ENCODE measurements at places on chromosomes 5 and 9. TPM values are rescaled to one million over a fixed set of nuclear protein-coding genes. Genes with fewer than 3 reads are reported as not detected.
A peak's percentile ranks its signal among the peaks of the same experiment; 100 is the strongest.

DNA sequence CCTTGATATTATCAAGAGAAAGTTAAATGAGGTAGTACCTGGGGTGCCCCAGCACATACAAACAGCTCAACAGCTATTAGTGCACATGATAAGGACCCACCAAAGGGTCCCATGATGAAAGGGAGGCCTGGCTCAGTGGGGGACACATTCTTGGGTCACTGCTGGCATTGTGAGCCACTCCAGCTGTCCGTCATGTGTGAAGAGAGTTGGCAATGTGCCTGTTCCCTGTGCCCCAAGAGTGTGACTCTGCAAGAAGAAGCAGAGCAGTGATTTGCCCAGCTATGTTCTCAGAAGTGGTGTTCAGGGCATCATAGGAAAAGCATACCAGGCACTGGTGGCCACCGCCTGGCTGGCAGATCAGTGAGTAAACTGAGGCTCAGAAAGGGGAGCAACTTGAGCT lies 37.1 kb upstream of the TDRD7 start:
- peaks cover 5% of the 10 kb centered on the region for H3K27me3 ChIP-seq
- no peak overlapping the region for H3K4me3 ChIP-seq
- H3K36me3 ChIP-seq: peaks cover 13% of the 10 kb centered on the region

DNA sequence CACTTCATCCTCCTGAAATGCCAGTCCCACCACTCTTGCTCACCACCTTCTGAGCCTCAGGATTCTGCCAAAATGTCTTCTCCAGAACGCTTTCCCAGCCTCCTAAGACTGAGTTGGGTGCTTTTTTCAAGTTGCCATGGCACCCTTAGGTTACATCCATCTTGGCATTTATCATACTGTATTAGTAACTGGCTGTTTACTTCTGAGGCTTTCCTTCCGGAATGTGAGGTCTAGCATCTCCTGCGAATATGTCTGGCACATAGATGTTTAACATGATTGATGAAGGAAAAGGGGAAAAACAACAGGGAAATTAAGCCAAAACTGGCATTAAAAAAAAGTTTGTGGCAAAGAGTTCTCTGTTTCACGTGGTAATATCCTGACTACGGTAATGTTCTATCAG lies 24.9 kb downstream of the RNF130 start:
- peaks cover 16% of the 10 kb centered on the region for H3K4me1 ChIP-seq
- no peak for DNase-seq
- no peak overlapping the region for H3K27ac ChIP-seq
- H3K4me3 ChIP-seq: peak overlapping the region; percentile 25

GRCh38 chr5:146103594-146103993 lies 1.8 kb downstream of the PLAC8L1 start:
- no peaks in the 10 kb centered on the region for H3K27me3 ChIP-seq
- no peaks in the 10 kb centered on the region for H3K4me1 ChIP-seq
- no peak overlapping the region for H3K27ac ChIP-seq
- H3K4me3 ChIP-seq: no peak overlapping the region
- no peak for DNase-seq

- no peaks in the 10 kb centered on the region for H3K36me3 ChIP-seq
- H3K27ac ChIP-seq: no peak overlapping the region
- no peak for DNase-seq
- H3K4me3 ChIP-seq: no peak overlapping the region
- H3K27me3 ChIP-seq: peaks cover 9% of the 10 kb centered on the region
Observed at GRCh38 chr5:16952968-16953671, 17.0 kb upstream of the MYO10 start.

DNA sequence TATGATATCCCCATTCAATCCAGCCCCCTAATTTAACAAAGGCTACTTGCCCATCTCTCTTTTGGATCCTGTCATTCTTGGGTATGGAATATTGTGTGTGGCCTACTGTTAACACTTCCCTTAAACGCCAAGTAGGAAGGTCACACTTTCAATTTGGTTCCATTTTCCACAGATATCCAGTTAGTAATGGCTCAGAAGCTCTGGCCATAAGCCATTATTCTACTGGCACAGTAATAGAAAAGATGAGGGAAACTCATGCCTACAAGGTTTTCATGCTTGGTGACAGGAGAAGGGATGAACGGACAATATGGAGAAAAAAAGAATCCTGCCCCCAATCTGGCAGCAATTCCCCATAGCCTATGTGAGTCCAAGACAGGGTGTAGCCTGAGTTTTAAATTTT lies 227.6 kb downstream of the CRB2 start:
- no peak overlapping the region for H3K27ac ChIP-seq
- no peak for DNase-seq

- no peak for DNase-seq
- H3K27ac ChIP-seq: no peak overlapping the region
- H3K27me3 ChIP-seq: peaks cover 1% of the 10 kb centered on the region
- no peaks in the 10 kb centered on the region for H3K36me3 ChIP-seq
Observed at GRCh38 chr5:136482206-136482605, 116.9 kb upstream of the TRPC7 start.

DNA sequence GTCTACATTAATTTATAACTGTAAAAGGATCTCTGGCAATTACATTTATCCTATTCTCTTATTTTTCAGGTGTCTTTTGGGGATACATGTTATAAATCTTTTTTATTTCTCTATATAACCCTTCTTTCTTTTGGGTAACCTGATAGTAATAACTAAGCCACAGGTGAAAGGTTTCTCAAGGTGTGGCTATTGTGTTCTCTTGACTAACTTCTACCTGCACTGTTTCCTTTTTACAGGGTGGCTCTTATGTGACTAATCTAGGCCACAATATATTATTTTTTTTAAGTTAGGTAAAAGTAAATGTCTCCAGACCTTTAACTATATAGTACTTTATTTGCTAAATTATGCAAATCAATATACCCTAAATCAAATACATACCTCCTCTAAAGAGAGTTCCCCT lies 193.2 kb downstream of the EFNA5 start:
- H3K27me3 ChIP-seq: no peaks in the 10 kb centered on the region
- H3K4me1 ChIP-seq: peaks cover 9% of the 10 kb centered on the region
- no peak overlapping the region for H3K27ac ChIP-seq
- DNase-seq: no peak
- H3K36me3 ChIP-seq: no peaks in the 10 kb centered on the region

- DNase-seq: no peak
- H3K36me3 ChIP-seq: no peaks in the 10 kb centered on the region
- no peak overlapping the region for H3K4me3 ChIP-seq
- peaks cover 3% of the 10 kb centered on the region for H3K27me3 ChIP-seq
- no peak overlapping the region for H3K27ac ChIP-seq
Observed at GRCh38 chr9:84821431-84821830, 151.9 kb downstream of the NTRK2 start.

LCN2 gene
- total RNA-seq: not detected

DNA sequence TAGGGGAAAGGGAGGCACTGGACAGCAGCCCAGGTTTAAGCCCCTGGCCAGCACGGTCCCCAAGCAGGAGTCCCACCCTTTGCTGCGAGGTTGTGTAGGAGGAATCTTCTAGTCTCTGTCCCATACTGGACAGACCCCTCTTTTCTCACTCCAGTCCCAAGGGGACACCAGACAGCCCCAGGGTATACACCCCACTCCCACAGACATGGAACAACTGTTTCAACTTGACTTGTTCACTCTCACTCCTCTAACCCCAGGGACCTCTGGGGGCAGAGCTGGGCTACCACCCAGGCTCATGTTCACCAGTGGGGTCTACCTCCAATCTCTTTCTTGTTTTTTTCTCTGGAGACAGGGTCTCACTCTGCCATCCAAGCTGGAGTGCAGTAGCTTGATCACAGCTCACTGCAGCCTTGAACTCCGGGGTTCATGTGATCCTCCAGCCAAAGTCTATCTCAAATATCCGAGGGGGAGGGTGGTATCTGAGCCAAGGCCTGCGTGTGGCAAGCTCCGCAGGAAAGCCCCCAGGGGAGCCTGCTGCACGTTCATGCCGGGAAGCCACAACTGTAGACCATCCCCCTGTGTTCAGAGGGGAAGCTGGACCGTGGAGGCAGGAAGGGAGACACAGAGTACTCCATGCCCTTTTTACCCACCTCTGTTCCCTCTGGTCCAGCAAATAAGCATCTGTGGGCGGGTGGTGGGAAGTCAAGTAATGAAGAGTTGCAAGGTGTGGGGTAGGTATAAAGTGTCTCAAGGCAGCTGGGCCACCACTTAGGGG lies 1.8 kb downstream of the PTGES2 start:
- no peak overlapping the region for H3K27ac ChIP-seq
- H3K36me3 ChIP-seq: peaks cover 3% of the 10 kb centered on the region
- peak overlapping the region; percentile 62 for H3K4me3 ChIP-seq
- peaks cover 3% of the 10 kb centered on the region for H3K27me3 ChIP-seq
- DNase-seq: no peak

- H3K4me3 ChIP-seq: no peak overlapping the region
- H3K27ac ChIP-seq: no peak overlapping the region
- H3K36me3 ChIP-seq: peaks cover 4% of the 10 kb centered on the region
- peaks cover 2% of the 10 kb centered on the region for H3K27me3 ChIP-seq
Observed at GRCh38 chr9:137262909-137263285, 7.8 kb downstream of the NELFB start.

DNA sequence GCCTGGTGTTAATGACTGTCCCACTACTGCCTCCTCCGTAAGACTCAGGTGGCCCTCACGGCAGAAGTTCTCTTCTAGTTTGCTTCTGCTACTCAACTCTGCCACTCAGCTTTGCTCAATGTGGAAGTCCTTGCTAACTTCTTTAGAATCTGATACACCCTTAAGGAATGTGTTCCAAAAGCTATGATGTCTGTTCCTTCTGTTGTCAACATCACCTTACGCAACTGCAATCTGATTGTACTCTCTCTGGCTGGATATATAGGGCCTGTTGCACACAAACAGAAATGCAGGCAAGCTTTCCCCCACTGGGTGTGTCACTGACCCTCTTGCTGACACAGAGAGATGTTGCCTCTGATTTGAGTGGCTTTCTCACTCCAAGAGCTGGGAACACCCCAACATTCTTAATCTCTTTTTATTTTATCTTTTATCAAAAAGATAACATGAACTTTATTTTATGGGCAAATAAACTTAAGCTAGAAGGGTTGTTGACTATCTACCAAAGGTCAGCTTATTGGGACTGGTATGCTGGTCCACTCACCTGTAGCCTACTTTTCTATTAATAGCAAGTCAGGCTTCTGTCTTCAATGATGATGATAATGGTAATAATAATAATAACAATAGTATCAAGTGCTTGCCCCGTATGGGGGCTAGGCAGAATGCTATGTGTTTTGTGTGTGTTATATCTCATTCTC lies 25.2 kb downstream of the TMEM252 start:
- no peak overlapping the region for H3K4me3 ChIP-seq
- no peak for DNase-seq
- no peaks in the 10 kb centered on the region for H3K36me3 ChIP-seq
- H3K4me1 ChIP-seq: no peaks in the 10 kb centered on the region
- H3K27ac ChIP-seq: no peak overlapping the region
- H3K27me3 ChIP-seq: no peaks in the 10 kb centered on the region

- peaks cover 42% of the 10 kb centered on the region for H3K4me1 ChIP-seq
- peaks cover 2% of the 10 kb centered on the region for H3K27me3 ChIP-seq
- peak overlapping the region; percentile 12 for H3K27ac ChIP-seq
- H3K4me3 ChIP-seq: peak overlapping the region; percentile 3
- no peaks in the 10 kb centered on the region for H3K36me3 ChIP-seq
Observed at GRCh38 chr9:16243798-16244197, 626.7 kb downstream of the BNC2 start.

GPRIN1 gene
- total RNA-seq: 3.9 TPM

- no peaks in the 10 kb centered on the region for H3K36me3 ChIP-seq
- H3K27me3 ChIP-seq: peaks cover 9% of the 10 kb centered on the region
- no peak overlapping the region for H3K27ac ChIP-seq
- peaks cover 7% of the 10 kb centered on the region for H3K4me1 ChIP-seq
Observed at GRCh38 chr9:91234523-91234922, 127.2 kb downstream of the AUH start.

- H3K4me1 ChIP-seq: no peaks in the 10 kb centered on the region
- no peak overlapping the region for H3K4me3 ChIP-seq
- no peak overlapping the region for H3K27ac ChIP-seq
- DNase-seq: no peak
- H3K27me3 ChIP-seq: no peaks in the 10 kb centered on the region
Observed at GRCh38 chr5:110371725-110372041, 354.8 kb downstream of the TMEM232 start.

PCDHA1 gene
- total RNA-seq: 0.13 TPM

- no peaks in the 10 kb centered on the region for H3K4me1 ChIP-seq
- peaks cover 2% of the 10 kb centered on the region for H3K27me3 ChIP-seq
- no peak overlapping the region for H3K27ac ChIP-seq
- peaks cover 7% of the 10 kb centered on the region for H3K36me3 ChIP-seq
- no peak overlapping the region for H3K4me3 ChIP-seq
- DNase-seq: no peak
Observed at GRCh38 chr5:132334812-132335211, 34.7 kb upstream of the SLC22A5 start.

- DNase-seq: no peak
- peaks cover 2% of the 10 kb centered on the region for H3K27me3 ChIP-seq
- H3K36me3 ChIP-seq: no peaks in the 10 kb centered on the region
- H3K4me3 ChIP-seq: no peak overlapping the region
Observed at GRCh38 chr5:56772767-56773166, 42.6 kb upstream of the MAP3K1 start.

DNA sequence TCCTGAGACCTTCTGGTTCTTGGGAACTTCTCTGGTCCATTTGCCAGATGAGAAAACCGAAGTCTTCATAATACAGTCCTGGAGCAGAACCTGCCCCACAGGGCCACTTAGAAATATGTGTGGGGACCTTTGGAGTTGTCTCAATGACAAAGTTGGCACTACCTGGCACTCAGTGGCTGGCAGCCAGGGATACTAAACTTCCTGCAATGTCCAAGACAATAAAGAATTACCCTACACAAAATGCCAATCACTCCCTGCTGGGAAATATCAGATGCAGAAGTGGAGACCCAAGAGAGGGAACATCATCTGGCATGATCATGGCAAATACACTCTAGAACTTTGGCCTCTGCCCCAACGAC lies 29.6 kb downstream of the ADRB2 start:
- H3K27ac ChIP-seq: no peak overlapping the region
- H3K4me3 ChIP-seq: no peak overlapping the region
- H3K27me3 ChIP-seq: no peaks in the 10 kb centered on the region
- H3K36me3 ChIP-seq: no peaks in the 10 kb centered on the region
- peaks cover 16% of the 10 kb centered on the region for H3K4me1 ChIP-seq

GRCh38 chr5:149205625-149206523 lies 64.6 kb downstream of the ABLIM3 start:
- DNase-seq: no peak
- no peaks in the 10 kb centered on the region for H3K4me1 ChIP-seq
- H3K4me3 ChIP-seq: no peak overlapping the region
- H3K27me3 ChIP-seq: peaks cover 3% of the 10 kb centered on the region
- no peaks in the 10 kb centered on the region for H3K36me3 ChIP-seq

DNA sequence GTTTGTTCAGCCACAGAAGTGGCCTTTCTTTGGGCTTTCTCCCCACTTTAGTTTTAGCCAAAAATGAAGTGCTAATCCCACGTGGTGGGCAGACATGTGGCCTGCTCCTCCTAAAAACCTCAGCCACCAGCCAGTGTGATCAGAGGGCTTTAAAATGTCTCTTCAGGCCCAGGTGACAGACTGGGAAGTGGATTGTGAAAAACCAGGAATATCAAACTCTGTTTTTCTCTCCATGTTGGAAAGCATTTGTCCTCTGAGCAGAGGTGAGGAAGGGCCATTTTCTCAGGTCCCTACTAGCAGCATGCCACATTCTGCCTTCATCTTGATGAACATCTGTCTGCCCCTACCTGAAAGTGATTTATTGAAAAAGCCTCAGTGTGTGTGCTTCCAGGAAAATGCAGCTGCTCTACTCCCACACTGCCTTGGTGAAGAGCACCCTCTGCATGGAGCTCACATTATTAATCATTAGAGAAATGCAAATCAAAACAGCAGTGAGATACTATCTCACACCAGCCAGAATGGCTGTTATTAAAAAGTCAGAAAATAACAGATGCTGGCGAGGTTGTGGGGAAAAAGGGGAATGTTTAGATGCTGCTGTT lies 181.2 kb upstream of the DMAC1 start:
- H3K27ac ChIP-seq: no peak overlapping the region
- H3K4me1 ChIP-seq: peaks cover 22% of the 10 kb centered on the region
- no peaks in the 10 kb centered on the region for H3K36me3 ChIP-seq
- no peaks in the 10 kb centered on the region for H3K27me3 ChIP-seq
- no peak overlapping the region for H3K4me3 ChIP-seq
- no peak for DNase-seq

Data from endothelial cell (in vitro differentiated cells).